ENCODE measurements at places on chromosomes 6 and 20.

DNA sequence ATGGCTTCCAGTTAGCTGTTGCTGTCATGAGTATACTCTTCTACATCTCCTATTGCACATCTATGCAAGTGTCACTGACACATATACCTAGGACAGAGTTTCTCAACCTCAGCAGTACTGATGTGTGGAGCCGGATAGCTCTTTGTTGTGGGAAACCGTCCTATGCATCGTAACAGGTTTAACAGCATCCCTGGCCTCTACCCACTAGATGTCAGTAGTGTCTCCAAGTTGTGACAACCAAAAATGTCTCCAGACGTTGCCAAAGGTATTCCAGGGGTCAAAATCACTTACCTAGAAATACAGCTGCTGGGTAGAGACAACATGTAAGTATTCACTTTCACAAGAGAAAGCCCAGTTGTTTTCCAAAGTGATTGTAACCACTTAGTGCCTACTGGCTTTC, 637.6 kb downstream of the RNF144B start:
- H3K36me3 ChIP-seq = no peaks in the 10 kb centered on the region
- no peaks in the 10 kb centered on the region for H3K4me1 ChIP-seq
- no peak overlapping the region for H3K27ac ChIP-seq
- no peaks in the 10 kb centered on the region for H3K27me3 ChIP-seq
- H3K4me3 ChIP-seq = no peak overlapping the region

DNA sequence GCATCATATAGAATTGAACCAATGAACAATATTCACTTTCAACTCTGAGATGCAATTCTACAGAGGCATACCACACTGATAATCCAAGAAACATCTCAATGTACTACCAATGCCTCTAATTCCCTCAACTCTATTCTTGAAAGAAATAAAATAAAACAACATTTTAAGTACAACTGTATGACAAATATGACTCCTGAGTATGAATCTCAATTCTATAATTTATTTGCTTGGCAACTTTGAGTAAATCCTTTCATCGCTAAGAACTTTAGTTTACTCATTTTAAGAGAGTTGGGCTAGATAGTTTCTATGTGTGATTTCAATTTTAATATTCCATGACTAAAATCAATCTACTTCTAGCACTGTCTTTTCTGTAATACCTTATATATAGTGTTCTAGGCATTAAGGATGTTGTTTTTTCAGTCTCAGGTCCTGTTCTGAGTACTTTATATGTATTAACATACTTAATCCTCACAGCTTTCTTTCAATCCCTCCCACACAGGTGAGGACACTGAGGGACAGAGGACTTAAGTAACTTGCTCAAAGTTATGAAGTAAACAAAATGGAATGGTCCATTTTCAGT, 33.4 kb downstream of the GOPC start:
- no peaks in the 10 kb centered on the region for H3K27me3 ChIP-seq
- no peaks in the 10 kb centered on the region for H3K4me1 ChIP-seq
- H3K36me3 ChIP-seq = peaks cover 3% of the 10 kb centered on the region
- no peak overlapping the region for H3K27ac ChIP-seq

GRCh38 chr6:15941168-15941567, 187.7 kb upstream of the MYLIP start:
- no peaks in the 10 kb centered on the region for H3K27me3 ChIP-seq
- H3K4me1 ChIP-seq = no peaks in the 10 kb centered on the region
- DNase-seq = no peak
- H3K27ac ChIP-seq = no peak overlapping the region
- no peaks in the 10 kb centered on the region for H3K36me3 ChIP-seq
- H3K4me3 ChIP-seq = no peak overlapping the region

DNA sequence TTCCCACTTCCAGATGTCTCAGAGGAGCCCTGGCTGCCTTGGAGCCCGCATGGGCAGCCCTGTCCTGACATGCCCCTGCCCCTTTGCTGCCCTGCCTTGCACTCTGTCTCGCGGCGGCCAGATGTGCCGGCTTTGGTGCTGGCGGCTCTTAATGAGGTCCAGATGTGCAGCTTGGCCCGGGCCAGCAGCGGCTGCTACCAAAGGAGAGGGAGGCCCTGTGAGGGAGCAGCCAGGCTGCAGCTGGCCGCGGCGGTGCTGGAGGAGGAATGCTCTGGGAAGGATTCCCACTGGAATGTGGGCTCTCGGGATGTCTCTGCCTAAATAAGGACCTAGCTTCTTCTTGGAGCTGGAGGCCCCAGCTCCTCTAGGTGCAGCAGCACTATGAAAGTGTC, 72.4 kb downstream of the FGD2 start:
- no peak overlapping the region for H3K27ac ChIP-seq
- H3K36me3 ChIP-seq = no peaks in the 10 kb centered on the region
- no peak overlapping the region for H3K4me3 ChIP-seq

- no peak overlapping the region for H3K4me3 ChIP-seq
- H3K36me3 ChIP-seq = no peaks in the 10 kb centered on the region
- peaks cover 3% of the 10 kb centered on the region for H3K27me3 ChIP-seq
Measured at GRCh38 chr20:52209154-52209571, 17.6 kb upstream of the ZFP64 start.

DNA sequence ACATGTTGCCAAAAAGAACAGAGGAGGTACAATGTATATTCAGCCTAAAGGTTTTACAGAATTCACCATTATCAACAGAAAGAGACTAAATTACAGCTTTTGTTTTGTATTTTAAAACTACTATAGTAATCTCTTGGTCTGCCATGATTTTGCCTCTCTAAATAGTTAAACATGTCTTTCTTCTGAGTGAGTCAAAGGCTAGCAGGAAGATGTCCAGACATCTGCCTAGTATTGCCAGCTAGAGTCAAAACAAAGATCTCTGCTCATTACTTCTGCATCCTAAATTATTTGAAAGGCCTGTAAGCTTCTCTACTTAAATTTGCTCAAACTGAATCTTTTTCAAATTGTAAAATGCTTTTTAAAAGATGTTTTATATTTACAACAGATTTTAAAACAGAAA, 8.8 kb downstream of the ASF1A start:
- no peak overlapping the region for H3K4me3 ChIP-seq
- H3K36me3 ChIP-seq = peaks cover 14% of the 10 kb centered on the region
- peaks cover 8% of the 10 kb centered on the region for H3K4me1 ChIP-seq

DNA sequence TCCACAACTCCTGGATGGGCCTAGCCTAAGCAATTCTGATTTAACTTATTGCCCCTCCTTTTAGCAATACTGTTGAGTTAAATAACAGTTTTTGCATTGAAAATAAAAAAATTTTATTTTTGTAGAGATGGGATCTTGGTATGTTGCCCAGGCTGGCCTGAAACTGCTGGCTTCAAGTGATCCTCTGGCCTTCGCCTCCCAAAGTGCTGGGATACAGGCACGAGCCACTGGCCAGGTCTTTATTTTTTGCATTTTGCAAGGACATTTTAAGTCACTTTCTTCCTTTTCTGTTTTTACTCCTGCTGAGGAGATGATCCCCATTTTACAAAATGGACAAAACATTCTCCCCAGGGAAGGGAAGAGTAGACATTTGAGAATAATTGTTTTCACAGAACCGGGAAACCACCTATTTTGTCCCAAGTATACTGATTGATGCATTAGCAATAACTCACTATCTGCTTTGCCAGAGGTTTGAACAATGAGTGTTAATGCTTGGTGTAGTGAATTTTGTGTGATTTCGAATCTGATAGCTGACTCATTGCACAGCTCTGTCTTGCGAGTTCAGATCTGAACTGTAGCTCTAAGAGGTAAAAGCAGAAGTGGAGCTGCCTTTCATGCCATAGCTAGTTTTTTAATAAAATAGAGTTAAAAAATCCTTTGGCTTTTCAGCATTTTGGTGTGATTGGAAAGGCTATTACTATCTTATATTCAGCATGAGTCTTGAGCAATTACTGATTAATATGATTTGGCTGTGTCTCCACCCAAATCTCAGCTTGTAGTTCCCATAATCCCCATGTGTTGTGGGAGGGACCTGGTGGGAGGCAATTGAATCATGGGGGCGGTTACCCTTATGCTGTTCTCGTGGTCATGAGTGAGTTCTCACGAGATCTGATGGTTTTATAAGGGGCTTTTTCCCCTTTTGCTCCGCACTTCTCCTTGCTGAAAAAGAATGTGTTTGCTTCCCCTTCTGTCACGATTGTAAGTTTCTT, 20.9 kb downstream of the IGF2R start:
- H3K27ac ChIP-seq = no peak overlapping the region
- H3K36me3 ChIP-seq = peaks cover 37% of the 10 kb centered on the region
- no peak overlapping the region for H3K4me3 ChIP-seq
- no peak for DNase-seq
- H3K27me3 ChIP-seq = no peaks in the 10 kb centered on the region

- no peaks in the 10 kb centered on the region for H3K4me1 ChIP-seq
- H3K4me3 ChIP-seq = no peak overlapping the region
- H3K27me3 ChIP-seq = no peaks in the 10 kb centered on the region
- H3K36me3 ChIP-seq = no peaks in the 10 kb centered on the region
Measured at GRCh38 chr20:56816349-56816748, 187.2 kb downstream of the TFAP2C start.

GRCh38 chr20:10792291-10792690, 118.5 kb upstream of the JAG1 start:
- no peak overlapping the region for H3K4me3 ChIP-seq
- H3K4me1 ChIP-seq = peaks cover 5% of the 10 kb centered on the region
- no peak for DNase-seq

DNA sequence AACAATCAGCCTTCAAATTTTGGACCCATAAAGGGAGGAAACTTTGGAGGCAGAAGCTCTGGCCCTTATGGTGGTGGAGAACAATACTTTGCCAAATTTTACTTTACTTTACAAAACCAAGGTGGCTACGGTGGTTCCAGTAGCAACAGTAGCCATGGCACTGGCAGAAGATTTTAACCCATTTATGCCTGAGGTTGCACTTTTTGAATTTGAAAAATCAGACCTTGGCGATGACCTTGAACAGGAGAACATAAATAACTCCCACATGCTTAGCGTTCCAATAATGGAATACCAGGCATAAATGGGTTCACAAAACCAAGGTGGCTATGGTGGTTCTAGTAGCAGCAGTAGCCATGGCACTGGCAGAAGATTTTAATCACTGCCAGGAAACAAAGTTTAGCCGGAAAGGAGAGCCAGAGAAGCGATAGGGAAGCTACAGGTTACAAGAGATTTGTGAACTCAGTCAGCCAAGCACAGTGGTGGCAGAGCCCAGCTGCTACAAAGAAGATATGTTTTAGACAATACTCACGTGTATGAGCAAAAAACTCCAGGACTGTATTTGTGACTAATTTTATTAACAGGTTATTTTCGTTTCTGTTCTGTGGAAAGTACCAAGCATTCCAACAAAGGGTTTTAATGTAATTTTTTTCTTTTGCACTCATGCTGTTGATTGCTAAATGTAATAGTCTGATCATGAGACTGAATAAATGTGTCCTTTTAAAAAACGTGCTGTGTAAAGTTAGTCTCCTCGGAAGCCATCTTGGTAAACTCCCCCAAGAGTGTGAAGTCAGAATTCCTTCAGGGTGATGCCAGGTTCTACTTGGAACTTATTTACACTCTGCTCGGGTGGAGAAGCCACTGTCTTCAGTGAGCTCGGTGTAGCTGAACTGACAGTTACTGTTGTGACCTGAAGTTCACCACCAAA, 6.7 kb downstream of the SFT2D1 start:
- no peak for DNase-seq
- no peaks in the 10 kb centered on the region for H3K4me1 ChIP-seq
- H3K4me3 ChIP-seq = no peak overlapping the region
- peaks cover 10% of the 10 kb centered on the region for H3K36me3 ChIP-seq
- no peak overlapping the region for H3K27ac ChIP-seq

DNA sequence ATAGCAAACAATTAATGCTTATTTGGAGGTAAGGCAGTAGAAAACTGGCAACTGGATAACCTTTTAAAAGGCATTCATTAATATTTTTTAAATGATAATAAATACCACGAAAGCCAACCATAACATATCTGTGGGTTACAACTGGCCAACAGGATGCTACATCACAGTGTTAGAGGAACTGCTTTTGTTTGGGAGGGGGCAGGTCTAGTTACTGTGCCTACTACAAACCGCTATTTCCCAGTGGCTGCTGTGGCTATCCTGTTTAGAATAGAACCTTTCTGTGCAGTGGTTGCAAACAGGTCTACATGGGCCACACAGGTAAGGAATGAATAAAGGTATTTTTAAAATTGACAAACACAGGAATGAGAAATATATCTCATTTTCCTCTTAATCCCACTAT, 976 bp downstream of the PIGT start:
- peaks cover 3% of the 10 kb centered on the region for H3K4me1 ChIP-seq
- no peaks in the 10 kb centered on the region for H3K27me3 ChIP-seq
- H3K36me3 ChIP-seq = peaks cover 22% of the 10 kb centered on the region
- no peak overlapping the region for H3K4me3 ChIP-seq

DNA sequence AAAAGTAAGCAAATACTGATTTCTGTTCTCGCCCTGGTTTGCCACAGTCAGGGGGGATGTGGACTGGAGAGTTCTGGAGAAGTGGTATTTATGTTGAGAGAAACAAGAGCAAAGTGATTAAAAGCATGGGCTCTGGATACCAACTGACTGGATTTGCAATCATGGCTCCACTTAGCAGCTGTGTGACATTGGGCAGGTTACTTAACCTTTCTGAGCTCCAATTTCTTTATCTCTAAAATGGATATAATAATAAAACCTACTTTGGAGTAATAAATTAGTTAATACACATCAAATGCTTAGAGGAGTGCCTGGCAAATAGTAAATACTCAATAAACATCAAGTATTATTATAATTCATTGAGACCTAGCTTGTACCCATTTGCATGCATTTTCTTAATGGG, 111.7 kb downstream of the CLIC5 start:
- H3K27ac ChIP-seq = no peak overlapping the region
- no peak overlapping the region for H3K4me3 ChIP-seq
- no peaks in the 10 kb centered on the region for H3K36me3 ChIP-seq
- no peak for DNase-seq
- H3K27me3 ChIP-seq = no peaks in the 10 kb centered on the region
- peaks cover 10% of the 10 kb centered on the region for H3K4me1 ChIP-seq

DNA sequence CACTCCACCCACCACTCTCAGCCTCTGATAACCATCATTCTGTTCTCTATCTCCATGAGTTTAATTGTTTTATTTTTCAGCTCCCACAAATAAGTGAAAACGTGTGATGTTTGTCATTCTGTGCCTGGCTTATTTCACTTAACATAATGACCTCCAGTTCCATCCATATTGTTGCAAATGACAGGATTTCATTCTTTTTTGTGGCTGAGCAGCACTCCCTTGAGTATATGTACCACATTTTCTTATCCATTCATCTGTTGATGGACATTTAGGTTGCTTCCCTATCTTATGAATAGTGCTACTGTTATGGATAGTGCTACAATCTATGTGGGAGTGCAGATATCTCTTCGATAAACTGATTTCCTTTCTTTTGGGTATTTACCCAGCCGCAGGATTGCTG, 103.3 kb upstream of the PDE7B start:
- H3K4me1 ChIP-seq = no peaks in the 10 kb centered on the region
- H3K27ac ChIP-seq = no peak overlapping the region
